ENCODE measurements at places on chromosomes 2 and 18.

DNA sequence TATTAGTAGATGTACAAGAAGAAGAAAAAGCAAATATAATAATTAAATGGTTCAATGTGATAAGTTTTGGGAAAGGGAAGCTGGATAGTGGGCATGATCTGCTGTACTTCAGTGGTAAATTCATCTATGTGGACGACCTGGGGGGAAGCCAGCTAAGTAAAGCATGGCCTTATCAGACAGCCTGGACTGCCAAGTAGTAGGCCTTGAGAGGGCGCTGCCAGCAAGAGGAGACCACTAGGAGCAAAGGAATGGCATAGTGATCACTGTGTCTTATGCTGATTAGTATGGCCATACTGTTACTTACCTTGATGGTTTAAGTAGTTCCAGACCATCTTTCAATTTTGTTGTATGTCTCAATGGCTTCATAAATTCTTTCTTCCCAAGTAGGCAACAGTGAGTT is 287.6 kb downstream of the SETBP1 start:
- DNase-seq, result no peak

- DNase-seq, result no peak
These were observed 97.1 kb upstream of the RMDN2 start for GRCh38 chr2:37827911-37828511.

DNA sequence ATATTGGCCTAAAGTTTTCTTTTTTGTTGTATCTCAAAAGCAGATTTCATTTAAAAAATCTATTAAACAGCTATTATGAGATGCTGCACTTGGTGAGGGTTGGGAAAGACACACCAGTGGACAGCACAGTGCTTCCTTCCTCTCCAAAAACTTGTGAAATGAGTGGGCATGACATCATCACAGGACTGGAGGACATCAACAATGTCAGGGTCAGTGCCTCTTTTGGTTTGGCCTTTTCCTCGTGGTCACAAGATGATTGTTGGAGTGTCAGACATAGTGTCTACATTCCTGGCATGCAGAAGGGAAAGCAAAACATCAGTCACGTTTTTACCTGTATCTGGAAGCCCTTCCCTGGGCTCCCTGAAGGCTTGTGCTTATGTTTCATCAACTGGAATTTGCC is 49.6 kb downstream of the IL1R2 start:
- no peak for DNase-seq

DNA sequence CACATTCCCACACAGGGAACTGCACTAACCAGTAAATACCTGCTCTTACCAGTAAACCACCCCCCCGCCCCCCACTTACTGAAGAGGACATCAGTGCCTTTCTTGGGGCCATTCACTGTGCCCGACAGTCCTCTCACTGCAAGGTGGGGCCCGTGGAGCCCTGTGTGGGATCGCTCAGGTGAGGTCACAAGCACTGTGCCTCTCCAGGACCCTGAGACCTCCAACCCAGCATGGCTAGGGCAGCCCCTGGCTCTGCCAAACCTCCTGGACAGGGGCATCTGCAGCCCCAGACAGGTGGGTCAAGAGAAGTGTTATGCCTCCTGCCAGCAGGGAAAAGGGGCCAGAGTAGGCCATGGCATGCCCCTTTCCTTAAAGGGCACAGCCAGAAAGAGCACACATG is 6.7 kb upstream of the NEURL3 start:
- DNase-seq, result no peak

DNA sequence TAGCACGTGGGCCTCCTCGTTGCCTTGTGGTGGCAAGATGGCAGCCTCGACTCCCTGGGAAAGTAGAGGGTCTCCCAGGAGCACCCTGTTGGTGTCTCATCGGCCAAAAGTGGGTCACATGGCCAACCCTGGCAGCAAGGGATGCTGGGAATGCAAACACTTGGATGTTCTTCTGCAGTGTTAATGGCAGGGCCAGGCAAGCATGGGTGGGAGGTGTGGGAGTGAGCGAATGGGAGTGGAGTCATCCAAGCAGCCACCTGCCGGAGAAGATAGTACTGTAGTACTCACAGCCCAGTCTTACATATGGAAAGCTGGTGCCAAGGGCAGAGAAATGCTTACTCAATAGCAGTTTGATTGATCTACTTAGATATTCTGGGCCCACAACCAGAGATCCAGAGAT is 122.2 kb downstream of the INHBB start:
- DNase-seq, result no peak

DNA sequence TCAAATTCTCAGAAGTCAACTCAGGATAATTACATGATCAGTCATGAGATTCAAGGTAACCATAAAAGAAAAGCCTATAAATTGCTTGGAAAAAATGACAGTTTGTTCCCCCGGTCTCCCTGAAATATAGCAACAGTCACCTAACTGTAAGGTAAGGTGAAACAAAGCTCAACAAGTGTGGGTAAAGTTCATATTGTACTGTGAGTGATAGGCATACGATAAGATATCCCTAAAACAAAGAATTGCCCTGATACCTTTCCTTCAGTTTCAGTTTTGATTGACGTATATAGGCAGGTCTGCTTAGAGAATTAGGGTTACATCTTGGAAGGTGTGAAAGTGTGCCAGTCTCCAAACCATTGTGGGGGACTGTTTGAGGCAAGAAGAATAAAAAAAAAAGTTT is 4.0 kb upstream of the CCBE1 start:
- DNase-seq, result no peak

GRCh38 chr18:6368017-6368416 is 46.7 kb downstream of the L3MBTL4 start:
- no peak for DNase-seq

- no peak for DNase-seq
These were observed 34.7 kb upstream of the ACTR3 start for GRCh38 chr2:113854970-113855740.

DNA sequence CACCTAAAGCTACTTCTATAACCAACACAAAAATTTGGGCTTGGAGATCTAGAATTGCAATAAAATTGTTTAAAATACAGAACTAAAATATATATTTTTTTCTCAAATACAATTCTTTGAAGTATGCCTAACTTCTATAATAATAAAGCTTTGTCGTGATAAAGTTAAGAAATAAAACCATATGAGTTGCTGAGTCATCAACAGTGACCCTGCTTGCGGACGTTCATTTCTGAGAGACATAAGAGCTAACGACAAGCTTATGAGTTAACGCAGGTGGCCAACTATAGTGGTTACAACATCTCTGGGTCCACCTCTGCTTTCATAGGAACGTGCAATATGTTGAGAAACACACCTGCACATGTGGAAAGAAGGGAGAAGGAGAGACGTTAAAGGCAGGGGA is 407.1 kb upstream of the SLC14A2 start:
- no peak for DNase-seq

GRCh38 chr2:26462511-26463243 is 15.2 kb downstream of the OTOF start:
- no peak for DNase-seq

- no peak for DNase-seq
These were observed 107.1 kb upstream of the ZNF516 start for GRCh38 chr18:76602191-76602590.

DNA sequence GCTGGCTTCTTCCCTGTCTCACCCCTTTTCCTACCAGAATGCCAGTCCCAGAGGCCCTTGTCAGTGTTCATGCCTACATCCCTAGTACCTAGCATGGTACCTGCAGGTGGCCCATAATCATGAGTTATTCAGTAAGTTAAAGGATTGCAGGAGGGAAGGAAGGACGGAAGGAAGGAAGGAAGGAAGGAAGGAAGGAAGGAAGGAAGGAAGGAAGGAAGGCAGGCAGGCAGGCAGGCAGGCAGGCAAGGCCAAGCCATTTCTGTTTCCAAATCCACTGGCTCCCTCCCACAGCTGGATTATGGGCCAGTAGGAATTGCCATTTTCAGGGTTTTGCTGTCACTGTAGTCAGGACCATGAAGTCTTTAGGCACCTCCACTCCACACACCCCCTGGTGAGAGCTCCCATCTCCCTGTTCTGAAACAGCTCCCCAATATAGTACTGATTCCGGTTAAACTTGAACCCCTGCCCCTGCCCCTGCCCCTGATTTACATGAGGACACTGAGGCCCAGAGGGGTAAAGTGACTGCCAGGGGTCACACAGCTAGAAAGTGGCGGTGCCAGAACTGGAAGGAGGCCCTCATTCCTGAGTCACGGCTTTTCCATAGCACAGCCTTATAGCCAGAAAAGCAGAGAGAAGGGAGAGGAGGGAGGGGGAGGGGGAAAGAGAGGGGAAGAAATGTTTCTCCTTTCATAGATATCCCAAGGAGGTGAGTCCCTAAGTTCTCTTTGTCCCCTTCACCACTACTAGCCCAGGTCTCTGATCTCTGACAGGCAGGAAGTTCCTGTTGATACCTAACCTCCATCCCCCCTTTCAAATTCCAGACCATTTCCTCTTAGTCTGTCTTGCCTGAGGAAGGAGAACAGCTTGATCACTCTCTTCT is 12.2 kb upstream of the TNS1 start:
- DNase-seq, result no peak

DNA sequence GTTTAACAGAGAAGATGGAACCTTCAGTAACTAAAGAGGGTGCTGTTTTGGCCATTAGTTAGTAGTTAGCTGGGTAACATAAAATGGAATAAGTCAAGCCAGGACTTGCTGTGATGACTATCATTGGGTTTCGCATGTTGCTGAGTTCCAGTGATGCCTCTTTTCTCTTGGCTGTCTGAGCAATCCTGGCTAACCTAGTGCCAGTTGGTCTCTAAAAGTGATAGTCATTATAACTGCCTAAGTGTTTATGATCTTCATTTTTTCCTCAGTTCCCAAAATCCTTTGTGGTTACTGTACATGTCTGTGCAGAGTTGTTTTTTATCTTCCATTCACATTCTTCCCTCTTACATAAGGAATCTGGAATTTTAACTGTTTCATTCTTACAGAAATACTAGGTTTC is 33.4 kb downstream of the WDR43 start:
- DNase-seq, result no peak

- DNase-seq, result no peak
These were observed 105.1 kb downstream of the NUP35 start for GRCh38 chr2:183229386-183229785.

- DNase-seq, result no peak
These were observed 149.8 kb downstream of the COPS8 start for GRCh38 chr2:237235383-237236095.

GRCh38 chr2:204431529-204431928 is 113.7 kb upstream of the PARD3B start:
- DNase-seq, result no peak

- DNase-seq, result no peak
These were observed 24.4 kb downstream of the GBX2 start for GRCh38 chr2:236143811-236144210.

- DNase-seq, result no peak
These were observed 61.5 kb downstream of the BARD1 start for GRCh38 chr2:214747992-214748391.

- DNase-seq, result no peak
These were observed 209.5 kb upstream of the TWIST2 start for GRCh38 chr2:238638100-238638981.

DNA sequence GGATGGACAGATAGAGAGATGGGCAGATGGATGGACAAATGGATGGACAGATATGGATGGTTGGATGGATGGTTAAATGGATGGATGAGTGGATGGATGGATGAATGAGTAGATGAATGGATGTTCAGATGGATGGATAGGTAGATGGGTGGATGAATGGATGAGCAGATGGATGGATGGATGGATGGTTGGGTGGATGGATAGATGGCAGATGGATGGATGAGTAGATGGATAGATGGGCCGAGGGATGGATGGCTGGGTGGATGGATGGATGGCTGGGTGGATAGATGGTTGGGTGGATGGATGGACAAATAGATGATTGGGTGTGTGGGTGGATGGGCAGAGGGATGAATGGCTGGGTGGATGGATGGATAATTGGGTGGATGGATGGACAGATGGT is 98.9 kb upstream of the OTOS start:
- no peak for DNase-seq

DNA sequence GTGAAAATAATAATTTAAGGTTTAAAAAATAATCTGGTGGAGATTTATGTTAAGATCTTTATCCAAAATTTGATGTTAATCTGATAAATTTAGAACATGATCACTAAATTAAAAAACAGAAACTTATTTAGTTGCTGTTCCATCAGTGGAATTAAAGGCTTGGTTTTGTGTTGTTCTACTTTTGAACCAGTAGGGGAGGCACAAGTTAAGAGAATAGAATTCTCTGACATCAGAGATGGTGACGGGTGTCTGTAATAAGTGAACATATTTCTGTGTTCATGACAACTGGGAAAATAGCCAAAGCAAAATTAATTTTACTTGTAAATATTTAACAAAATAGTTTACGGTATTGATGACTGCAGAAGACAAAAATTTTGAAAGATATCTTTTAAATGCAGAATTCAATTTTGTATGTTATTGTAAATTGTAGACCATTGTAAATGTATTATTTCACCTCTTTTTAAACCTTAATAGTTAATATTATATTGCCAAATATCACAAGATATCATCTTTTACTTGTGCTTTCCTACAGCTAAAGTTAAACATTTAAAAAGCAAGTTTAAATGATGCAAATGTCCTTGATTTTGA is 106.0 kb downstream of the UBR3 start:
- no peak for DNase-seq

DNA sequence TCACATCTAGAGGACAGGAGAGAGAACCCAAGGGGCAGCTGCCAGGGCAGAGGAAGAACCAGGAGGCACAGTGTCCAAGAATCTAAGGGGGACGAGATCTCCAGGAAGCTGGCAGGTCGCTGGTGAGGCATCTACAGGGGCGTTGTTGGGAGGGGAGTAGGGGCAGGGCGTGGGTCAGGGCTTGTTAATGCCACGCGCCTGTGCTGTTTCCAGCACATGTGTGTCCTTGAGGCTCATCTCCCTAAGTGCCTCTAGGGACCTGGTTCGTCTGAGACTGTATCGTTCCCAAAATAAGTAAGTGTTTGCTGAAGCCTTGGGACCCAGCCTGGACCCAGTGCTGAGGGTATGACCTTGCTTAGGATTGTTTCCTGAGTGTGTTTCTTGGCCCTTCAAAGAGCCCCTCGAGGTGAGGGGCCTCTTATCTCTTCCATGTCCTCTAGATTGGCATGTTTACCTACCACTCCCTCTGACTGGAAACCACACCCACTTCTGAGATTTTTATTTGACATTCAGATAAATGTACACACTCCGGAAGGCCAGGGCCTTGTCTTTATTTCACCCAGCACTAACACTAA is 22.2 kb downstream of the HK2 start:
- DNase-seq, result no peak

Measured in NCI-H526 treated with DMSO at 0.1 percent for 48 hours (cell line).